HT1080 (cell line): ENCODE measurements at places on chromosomes 1 and 21.

- DNase-seq, result no peak
Observed at GRCh38 chr1:55198044-55198443, 17.1 kb downstream of the USP24 start.

DNA sequence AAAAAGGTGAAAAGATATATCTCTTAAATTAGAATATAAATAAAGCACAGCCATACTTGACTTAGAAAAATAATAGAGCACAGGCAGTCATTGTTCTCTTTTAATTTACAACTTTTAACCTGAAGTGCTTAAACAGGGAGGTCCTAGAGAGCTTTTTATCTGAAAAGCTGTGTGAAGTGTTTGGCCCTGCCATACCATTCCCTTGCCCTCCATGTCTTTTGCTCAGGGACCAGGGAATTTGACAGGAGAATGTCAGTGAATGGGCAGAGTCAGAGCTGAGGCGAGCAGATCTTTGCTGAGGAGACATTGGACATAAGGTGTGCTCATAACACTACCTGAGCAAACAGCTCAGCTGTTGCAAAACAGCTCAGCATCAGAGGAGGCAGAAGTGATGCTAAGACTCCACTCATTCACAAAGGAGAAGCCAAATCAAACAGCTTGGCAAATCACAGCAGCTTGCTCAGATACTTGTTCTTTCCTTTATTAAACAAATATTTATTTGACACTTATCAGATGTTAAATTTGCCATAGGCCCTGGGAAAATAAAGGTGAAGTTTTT lies 14.9 kb upstream of the MGST3 start:
- no peak for DNase-seq

DNA sequence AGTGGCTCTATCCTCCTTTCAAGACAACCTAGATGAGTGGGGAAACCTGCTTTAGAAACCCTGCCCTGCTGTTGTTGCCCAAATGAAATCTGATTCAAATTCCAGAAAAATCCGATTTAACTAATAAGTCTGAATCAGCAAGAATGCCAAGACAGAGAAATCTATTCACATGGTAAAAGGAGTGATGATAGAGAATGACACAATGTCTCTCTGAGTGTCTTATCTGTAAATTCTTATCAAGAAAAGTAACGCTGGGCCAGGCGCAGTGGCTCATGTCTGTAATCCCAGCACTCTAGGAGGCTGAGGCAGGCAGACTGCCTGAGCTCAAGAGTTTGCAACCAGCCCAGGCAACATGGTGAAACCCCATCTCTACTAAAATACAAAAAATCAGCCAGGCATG lies 13.7 kb upstream of the GUCA2A start:
- DNase-seq, result no peak

GRCh38 chr1:205570796-205571537 lies 60.8 kb downstream of the ELK4 start:
- DNase-seq, result no peak

DNA sequence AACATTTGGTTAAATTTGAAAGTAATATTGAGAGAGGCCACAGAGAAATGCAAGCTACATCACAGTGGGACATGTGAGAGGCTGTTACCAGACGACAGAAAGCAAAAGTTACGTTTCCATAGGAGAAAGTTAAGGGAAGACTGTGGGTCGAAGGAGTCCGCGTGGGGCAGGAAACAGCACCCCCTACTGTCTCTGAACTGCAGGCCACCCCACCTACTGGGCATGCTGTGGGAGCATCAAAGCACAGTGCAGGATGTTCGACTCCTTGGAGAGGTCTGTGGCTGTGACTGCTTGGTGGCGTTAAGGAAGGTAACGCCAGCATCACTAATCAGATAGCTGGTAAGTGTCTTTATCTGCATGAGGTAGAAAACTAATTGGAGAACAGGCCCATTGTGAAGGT lies 123.9 kb downstream of the PTBP2 start:
- DNase-seq, result peak; percentile 56

GRCh38 chr1:1088029-1088800 lies 14.1 kb upstream of the RNF223 start:
- no peak for DNase-seq

DNA sequence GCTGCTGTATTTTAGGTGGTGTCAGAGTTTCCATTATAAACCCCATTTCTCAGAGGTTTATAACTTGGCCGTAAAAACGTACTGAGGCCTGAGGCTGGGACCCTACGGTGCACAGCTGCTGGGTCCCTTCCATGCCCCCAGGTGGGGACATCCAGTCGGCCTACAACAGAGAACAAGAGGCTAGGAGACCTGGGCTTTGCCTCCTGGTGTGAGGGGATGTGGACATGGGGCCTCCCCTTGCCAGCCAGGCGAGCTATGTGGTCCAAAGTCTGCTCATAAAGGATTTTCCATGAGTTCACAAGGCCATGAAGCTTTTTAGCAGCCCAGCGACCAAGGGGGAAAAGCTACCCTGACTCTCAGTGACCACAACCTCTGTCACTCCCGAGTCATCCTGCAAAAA lies 261.5 kb upstream of the VAMP3 start:
- no peak for DNase-seq

- DNase-seq, result no peak
Observed at GRCh38 chr1:159895836-159896545, 4.0 kb downstream of the CFAP45 start.

- DNase-seq, result no peak
Observed at GRCh38 chr1:62790716-62791115, 6.8 kb downstream of the ATG4C start.

DNA sequence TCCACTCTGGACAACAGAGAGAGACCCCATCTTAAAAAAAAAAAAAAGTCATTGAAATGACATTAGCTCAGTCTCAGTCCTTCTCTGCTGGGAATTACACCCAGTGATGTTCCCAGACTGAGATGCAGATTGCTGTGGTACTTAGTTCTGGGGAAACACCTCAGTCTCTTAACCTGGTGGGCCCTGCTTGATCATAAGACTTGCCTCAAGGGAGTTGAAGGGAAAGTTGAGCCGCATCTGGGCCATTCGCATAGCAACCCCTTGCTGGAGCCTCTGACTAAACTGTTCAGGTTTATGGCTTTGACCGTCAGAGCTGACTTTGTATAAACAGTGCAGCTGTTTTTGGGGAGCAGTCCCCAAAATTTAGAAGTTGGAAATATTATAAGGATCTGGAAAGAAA lies 13.4 kb downstream of the FCRL4 start:
- DNase-seq, result no peak

DNA sequence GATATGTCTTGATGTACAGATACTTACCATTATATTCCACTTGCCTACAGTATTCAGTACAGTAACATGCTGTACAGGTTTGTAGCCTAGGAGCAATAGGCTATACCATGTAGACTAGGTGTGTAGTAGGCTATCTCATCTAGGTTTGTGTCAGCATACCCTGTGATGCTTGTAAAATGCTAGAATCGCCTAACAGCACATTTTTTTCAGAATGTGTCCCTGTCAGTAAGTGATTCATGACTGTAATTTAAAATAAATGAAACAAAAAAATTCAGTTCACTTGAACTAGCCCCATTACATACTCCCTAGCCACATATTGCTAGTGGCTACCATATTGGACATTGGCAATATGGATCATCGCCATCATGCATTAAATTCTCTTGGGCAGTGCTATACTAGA lies 51.3 kb downstream of the CLIC4 start:
- DNase-seq, result no peak

DNA sequence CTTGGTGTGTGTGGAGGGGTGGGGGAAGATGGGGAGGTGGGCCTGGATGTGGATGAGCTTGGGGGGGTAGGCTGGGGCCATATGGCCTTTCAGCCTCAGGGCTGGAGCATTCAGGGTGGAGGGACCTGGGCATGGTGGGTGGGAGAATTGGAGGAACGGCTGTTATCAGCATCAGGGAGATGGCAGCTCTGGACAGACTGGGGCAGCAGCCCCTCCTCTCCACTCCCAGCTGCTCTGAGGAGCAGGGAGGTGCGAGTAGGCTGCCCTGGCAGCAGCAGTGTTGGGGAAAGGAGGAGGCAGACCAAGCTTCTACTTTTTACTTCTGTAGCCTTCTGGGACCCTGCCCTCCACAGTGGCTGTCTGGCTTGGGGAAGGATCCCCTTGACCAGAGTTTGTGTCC lies 10.2 kb downstream of the PPFIA4 start:
- DNase-seq, result no peak

DNA sequence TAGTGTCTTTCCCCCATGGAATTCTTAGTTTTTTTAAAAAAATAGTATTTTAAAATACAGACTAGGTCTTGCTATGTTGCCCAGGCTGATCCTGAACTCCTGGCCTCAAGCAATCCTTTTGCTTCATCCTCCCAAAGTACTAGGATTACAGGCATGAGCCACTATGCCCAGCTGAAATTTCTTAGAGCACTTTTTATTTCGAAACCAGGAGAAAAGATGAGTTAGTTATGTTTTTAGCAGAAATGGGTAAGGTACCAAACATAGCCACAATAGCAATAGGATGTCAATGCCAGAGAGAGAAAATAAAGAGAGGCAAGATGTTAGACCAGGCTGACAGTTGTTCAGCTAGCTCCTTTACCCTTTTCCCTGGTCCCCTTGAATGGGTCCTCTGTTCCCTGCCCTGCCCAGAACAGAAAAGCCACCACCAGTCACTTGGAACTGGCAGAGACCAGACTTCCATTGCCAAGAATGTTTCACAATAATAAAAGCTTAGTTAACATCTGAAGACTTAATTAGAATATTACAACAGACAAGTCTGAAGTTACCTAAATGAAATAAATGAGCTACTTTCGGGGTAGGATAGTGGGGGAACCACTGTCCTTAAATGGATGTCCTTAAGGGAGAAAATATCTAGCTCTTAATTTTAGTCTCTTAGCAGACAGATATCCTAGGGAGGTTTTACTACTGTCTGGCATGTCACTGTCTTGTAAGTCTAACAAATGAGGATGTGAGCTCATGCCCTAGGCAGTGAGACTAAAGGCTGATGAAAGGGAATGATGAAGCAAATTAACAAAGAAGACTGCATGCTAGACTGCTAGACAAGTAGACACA lies 54.3 kb downstream of the ABL2 start:
- DNase-seq, result peak; percentile 73

GRCh38 chr1:38827318-38827717 lies 32.3 kb downstream of the RRAGC start:
- DNase-seq, result no peak

- no peak for DNase-seq
Observed at GRCh38 chr21:27265949-27266348, 299.1 kb upstream of the ADAMTS5 start.

GRCh38 chr1:145947551-145947950 lies 10.3 kb downstream of the LIX1L start:
- no peak for DNase-seq

DNA sequence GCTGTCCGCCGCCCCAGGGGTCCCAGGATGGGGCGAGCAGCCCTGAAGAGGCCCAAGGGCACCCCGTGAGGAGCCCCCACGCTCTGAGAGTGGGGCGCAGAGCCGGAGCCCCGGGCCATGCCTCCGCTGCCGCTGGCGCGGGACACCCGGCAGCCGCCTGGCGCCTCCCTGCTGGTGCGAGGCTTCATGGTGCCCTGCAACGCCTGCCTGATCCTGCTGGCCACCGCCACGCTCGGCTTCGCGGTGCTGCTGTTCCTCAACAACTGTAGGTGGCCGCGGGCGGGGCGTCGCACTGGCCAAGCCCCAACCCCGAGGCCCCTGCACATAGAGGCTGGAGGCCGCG lies 14.5 kb downstream of the AGRN start:
- no peak for DNase-seq

DNA sequence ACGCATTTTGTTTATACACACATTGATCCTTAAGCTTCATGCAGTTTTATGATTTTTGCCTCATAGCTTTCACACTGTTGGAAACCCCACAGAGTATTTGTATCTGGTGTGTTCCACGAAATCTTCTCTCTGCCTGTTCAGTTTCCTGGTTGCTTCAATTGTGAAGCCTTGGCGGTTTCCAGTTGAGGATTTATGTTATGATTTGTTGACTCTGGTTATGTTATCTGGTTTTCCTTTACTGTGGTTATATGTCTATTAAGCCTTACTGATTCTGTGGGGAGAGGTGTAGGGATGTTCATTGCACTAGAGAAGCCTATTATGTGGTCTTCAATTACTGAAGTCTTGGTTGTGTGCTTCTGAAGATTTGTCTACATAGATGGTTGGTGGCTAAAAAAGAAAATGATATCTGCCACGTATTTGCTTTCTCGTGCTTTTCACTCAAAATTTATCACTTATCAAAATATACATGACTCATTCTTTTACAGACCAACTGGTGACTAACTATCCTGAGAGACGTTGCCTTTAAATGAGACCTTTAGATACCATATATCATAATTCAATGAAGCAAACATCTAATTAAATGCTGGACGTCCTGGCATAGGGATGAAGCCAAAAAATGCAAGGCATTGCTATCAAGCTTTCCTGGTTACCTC lies 488.0 kb upstream of the B3GALT2 start:
- DNase-seq, result peak; percentile 27

DNA sequence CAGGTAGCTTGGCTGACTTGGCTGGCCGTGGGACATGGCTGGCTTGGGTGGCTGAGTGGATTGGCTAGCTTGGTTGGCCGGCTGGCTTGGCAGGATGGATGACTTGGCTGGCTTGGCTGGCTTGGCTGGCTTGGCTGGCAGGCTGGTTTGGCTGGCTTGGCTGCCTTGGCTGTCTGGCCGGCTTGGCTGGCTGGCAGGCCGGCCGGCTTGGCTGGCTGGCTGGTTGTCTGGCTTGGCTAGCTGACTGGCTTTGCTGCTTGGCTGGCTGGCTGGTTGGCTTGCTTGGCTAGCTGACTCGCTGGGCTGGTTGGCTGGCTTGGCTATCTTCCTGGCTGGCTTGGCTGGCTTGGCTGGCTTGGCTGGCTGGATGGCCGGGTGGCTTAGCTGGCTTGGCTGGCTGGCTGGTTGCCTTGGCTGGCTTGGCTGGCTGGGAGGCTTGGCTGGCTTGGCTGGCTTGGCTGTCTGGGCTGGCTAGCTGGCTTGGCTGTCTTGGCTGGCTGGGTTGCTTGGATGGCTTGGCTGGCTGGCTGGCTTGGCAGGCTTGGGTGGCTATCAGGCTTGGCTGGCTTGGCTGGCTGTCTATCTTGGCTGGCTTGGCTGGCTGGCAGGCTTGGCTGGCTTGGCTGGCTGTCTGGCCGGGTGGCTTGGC lies 129.7 kb upstream of the FAM72C start:
- DNase-seq, result peak; percentile 10

- DNase-seq, result no peak
Observed at GRCh38 chr1:187991944-187992343, 1163.2 kb downstream of the PLA2G4A start.

- no peak for DNase-seq
Observed at GRCh38 chr1:4512636-4513035, 141.8 kb upstream of the AJAP1 start.

- peak; percentile 93 for DNase-seq
Observed at GRCh38 chr21:34986561-34987500, 62.3 kb downstream of the RUNX1 start.

GRCh38 chr1:97767381-97767780 lies 153.5 kb downstream of the DPYD start:
- DNase-seq, result no peak

GRCh38 chr1:6129313-6129712 lies 50.8 kb downstream of the CHD5 start:
- no peak for DNase-seq

- no peak for DNase-seq
Observed at GRCh38 chr1:175222296-175222938, 29.8 kb upstream of the KIAA0040 start.

DNA sequence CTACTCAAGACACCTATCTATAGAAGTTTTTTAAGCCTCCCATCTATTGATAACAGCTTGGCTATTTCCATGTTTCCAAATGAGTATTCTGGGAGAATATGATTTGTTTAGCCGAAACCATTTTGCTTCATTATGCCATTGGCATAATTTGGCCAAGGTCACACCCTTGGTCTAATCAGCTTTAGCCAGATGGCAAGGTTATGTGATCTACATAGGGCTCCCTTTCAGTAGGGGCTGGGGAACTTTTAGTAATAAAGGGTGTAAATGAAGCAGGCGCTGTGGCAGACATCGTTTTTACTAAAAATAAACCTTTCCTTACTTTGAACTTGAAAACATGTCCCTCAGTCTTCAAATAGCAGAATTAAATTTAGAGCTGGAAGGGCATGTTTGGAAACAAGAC lies 3.0 kb upstream of the PDC start:
- DNase-seq, result no peak
